ENCODE measurements at places on chromosomes 11 and 22.

DNA sequence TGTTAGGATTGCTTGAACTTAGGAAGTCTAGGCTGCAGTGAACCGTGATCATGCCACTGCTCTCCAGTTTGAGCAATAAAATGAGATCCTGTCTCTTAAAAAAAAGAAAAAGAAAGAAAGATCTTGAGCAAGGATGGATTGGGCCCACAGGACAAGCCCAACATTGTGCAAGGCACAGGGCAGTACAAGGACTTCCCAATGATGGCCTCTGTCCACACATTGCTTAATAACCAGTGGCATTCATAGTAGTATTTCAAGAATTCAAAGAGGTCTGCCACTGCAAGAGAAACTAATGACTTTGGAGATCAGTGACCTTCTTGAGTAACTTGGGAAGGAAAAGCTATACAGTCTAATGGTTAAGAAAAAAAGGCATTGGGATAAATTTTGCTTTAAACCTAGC is 44.6 kb downstream of the SEZ6L start:
- DNase-seq, result no peak

DNA sequence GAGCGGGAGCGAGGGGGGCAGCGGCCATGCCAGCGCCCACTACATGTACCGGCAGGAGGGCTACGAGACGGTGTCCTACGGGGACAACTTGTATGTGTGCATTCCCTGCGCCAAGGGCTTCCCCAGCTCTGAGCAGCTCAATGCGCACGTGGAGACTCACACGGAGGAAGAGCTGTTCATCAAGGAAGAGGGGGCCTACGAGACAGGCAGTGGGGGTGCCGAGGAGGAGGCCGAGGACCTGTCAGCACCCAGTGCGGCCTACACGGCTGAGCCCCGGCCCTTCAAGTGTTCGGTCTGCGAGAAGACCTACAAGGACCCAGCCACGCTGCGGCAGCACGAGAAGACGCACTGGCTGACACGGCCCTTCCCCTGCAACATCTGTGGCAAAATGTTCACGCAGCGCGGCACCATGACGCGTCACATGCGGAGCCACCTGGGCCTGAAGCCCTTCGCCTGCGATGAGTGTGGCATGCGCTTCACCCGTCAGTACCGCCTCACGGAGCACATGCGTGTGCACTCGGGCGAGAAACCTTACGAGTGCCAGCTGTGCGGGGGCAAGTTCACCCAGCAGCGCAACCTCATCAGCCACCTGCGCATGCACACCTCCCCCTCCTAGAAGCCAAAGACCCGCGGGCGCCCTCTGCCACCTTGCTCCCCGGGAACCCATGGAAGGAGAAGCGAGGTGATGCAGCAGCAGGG is 20.9 kb upstream of the TMEM191C start:
- no peak for DNase-seq

GRCh38 chr11:22786475-22786874 is 43.1 kb downstream of the SVIP start:
- DNase-seq, result no peak

- no peak for DNase-seq
These were observed 27.8 kb upstream of the AMOTL1 start for GRCh38 chr11:94740083-94741021.

DNA sequence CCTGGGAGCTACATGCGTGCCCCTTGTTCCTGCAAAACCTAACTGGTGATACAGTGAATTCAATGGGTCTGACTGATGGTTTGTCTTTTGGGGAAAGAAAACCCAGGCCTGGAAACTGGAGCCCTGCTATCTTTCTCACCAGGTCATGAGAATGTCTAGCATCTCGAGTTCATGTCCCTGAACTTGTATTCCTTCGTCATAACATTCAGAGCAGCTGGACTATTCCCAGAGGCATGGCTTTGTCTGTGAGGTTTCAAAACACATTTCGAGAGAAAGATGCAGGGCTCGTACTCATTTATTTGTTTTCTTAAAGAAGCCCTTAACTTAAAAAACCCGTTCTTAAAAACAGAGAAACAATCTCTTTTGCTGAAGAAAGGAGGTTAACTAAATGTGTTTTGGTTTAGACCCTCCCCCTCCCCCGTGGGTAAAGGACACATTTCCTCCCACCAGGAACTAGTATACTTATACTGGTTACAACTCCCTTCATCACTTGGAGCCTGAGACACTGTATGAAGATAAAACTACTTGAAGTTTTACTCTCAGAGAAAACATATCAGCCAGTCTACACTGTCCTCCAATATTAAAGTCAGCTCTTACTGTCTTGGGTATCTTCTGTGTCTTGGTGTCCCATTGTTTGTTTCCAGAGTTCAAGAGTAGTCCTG is 43.2 kb downstream of the ME3 start:
- DNase-seq, result no peak

GRCh38 chr22:27679693-27680488 is 121.7 kb downstream of the MN1 start:
- no peak for DNase-seq

DNA sequence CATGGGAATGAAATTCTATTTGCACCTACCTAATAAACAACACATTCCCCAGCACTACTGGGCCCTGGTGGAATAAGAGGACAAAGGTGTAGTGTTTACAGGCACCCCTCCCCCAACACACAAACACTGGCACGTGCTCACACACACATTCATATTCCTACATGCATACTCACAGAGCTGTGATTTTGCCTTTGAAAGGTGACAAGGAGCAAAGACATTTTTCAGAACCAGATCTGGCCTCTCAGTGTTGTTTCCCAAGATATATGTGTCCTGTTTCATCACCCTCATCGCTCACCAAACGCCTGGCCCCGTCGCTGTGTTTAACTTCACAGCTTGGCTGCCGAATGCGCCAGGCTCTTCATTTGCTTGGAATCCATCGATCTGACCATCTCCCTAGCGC is 292.6 kb downstream of the NTM start:
- no peak for DNase-seq

DNA sequence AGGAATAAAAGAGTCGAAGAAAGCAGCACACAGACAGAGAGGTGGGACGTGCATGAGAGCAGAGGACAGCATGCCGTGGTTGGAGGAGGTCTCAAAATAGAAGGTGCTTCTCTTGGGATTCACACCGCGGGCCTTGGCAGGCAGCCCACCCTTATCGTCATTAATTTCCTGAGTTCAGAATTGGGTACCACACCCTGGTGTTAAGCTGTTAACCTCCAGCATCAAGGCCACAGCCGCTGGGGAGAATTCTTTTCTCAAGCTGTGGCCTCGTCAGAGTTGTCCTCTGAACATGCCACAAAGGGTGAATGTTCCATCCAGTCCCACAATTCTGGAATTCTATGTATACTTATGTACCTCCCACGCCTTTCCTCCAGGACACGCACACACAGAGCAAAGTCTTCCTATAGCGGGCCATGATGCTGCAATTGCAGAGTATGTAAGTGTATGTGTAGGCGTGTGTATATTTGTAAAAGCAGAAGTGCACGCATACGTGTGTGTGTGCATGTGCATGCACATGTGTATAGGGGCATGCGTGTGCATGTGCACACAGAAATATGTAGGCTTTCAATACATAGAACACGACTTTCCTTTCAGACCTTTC is 39.0 kb downstream of the ADAMTS8 start:
- DNase-seq, result no peak

GRCh38 chr11:57095417-57095816 is 86.3 kb upstream of the LRRC55 start:
- no peak for DNase-seq
